Colonic mucosa (tissue), 4 donors: ENCODE measurements at places on chromosomes 16 and 17. TPM values are rescaled to one million over a fixed set of nuclear protein-coding genes. Genes with fewer than 3 reads are reported as not detected.

- no peak for DNase-seq
These were observed 6.8 kb upstream of the SP6 start for GRCh38 chr17:47857551-47858455.

GRCh38 chr17:41893384-41893783 lies 25.4 kb downstream of the ACLY start:
- no peak for DNase-seq

DNA sequence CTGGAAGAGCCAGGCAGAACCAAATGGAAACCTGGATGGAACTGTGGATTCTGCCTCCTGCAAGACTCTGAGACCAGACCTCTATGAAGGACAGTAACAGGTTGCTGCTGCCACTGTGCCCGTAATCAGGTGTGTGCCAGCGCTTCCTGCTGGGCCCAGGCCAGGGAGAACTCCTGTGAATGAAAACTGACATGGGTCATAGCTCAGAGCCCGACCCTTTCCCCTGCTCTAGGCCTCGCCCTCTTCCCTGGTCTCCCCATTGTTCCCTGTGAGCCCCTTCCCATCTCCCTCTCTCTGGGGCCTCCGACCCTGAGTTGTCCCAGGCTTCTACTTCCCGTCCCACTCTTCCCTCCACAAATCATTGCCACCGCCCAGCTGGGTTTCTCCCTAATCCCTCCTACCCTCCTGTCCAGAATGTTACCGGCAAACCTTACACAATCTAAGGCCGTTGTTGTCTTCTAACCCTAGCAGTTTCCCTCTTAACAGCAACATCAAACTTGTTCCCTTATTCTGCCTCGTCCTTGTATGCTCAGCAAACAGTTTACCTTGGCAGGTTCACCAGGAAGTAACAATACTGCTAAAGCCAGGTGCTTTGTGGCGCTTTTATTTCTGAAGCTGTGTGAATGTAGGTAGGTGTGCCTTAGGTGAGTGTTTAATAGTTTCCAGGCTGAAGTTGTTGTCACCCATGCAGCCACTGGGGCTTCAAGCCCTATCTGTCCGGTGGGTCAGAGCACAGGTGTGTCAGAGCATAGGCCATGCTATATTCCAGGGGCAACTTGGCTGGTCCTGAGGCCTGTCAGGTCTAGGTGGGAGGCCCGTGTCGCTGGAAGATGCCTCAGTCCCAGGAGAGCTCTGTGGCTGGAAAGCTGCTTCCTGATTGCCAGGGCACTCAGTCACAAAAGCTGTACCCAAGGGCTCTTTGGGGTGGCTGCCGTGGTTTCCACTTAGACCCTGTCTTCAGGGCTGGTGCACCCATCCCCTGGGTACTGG lies 32.0 kb downstream of the SMPD3 start:
- DNase-seq: peak; percentile 84

Gene ITGB3
- total RNA-seq: 15.4 TPM

- DNase-seq: no peak
These were observed 102.2 kb downstream of the HIC1 start for GRCh38 chr17:2157081-2157480.

GRCh38 chr16:67857547-67858233 lies 10.2 kb upstream of the CENPT start:
- peak; percentile 65 for DNase-seq

Gene FBXO39
- not detected for total RNA-seq

DNA sequence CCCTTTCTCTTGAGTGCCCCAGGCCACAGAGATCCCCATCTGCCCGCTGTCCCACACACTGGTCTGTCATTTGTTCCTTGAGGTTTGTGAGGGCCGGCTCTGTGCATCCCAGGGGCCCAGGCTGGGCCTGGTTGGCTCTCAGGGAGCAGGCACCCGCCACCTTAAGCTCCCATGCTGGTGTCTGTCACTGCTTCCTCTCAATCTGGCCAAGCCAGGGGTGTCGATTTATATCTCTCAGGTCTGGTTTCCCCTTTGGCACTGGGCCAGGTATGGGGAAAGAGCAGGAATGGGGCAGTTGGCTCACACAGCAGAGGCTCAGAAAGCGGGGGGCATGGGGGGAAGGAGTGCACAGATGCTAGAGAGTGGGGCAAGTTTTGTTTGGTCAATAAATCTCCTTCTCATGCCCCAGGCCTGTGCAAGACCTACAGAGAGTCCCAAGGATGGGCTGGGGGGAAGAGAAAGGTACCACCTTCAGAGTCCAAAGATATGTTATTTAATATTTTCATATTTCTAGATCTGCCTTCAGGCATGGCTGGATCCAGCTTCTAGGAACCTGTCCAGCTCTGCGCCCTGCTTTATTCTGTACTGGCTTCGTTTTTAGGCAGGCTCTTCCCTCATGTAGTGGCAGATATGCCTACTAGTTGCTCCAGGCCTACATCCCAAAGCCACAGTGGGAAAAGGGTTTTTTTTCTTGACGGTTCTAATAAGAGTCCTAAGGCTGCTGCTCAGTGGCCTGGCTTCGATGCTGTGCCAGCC lies 34.3 kb downstream of the IL4R start:
- DNase-seq: no peak

GRCh38 chr17:58312021-58312630 lies 16.5 kb downstream of the TSPOAP1 start:
- DNase-seq: no peak
